HFFc6 (cell line): ENCODE measurements at places on chromosomes 6 and 20. TPM values are rescaled to one million over a fixed set of nuclear protein-coding genes. Genes with fewer than 3 reads are reported as not detected.
A peak's percentile ranks its signal among the peaks of the same experiment; 100 is the strongest.

PTGIS gene
- total RNA-seq = not detected in 3 replicates

DNA sequence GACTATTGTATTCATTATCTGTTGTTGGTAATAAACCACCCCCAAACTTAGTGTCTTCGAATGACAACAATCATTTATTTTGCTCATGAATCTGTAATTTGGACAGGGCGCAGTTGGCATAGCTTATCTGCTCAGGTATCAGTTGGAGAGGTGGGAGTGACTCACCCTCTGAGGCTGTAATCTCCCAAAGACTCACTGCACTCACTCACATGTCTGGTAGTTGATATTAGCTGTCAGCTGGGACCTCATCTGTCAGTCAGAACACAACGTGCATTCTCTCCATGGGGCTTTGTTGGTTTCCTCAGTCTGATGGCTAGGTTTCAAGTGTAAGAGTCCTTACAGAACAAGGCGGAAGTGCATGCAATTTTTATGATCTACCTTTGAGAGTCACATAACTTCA, 219.0 kb upstream of the PRND start:
- no peak for DNase-seq

DNA sequence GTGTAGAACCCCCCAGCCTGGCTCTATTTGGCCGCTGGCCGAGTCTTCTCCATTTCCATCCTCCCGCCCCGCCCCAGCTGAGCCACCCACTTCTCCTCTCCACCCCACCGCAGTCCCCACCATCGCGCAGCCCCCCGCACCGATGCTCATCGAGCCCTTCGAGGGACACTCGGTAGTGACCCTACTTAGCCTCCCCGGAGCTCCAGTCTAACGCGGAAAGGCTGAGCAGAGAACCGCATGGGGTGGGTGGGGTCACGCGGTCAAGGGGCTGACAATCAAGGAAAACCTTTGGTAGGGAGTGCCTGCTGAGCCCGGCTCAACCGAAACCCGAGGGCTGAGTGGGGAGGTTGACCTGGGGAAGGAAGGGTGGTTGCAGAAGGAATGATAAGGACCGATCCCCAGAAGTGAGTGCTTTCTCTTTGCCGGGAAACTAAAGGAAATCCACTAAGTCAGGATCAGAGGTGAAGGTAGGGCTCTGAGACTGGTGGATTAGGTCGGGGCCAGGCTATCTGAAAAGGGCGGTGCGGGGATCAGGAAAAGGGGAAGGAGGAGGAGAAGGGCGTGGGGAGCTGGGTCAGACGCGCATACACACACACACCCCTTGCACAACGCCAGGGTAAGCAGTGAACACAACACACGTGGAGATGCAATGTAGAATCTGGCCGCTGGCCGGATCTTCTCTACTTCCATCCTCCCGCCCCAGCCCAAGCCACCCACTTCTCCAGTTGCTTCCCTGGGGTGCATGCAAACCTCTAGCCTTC, 49.8 kb downstream of the CPXM1 start:
- DNase-seq = peak; percentile 30

DNA sequence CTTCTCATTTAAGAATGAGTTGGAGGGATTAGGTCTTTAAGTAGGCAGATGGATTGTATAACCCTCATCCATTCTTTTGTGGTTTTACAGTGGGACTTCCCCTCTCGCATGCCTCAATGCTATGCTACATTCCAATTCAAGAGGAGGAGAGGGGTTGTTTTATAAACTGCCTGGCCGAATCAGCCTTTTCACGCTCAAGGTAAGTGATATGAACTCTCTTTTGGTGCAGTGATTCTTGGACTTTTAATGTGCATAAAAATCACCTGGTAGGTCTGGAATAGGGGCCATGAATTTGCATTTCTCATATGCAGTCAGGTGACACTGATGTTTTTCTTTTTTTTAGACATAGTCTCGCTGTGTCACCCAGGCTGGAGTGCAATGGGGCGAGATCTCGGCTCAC, 10.8 kb downstream of the ASXL1 start:
- no peak for DNase-seq

- DNase-seq = no peak
Measured at GRCh38 chr6:82057846-82058554, 189.5 kb downstream of the IBTK start.

GRCh38 chr6:95420792-95421191, 156.5 kb upstream of the MANEA start:
- no peak for DNase-seq

DNA sequence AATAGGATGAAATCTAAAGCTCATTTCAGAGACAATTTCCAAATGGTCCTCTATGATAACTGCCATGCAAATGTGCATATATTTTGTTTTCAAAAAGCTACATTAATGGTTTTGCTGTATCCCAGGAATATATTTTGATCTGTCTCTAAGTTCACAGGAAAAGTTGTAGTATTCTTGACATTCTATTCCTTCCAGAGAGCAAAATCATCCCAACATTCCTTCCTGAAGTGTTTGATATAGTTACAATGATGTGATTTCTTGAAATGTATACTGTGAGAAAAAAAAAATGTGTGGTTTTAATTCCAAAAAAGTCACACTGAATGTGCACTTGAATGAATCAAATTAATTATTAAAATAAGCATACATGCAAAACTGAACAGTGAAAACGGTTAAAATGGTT, 996.0 kb upstream of the CITED2 start:
- no peak for DNase-seq
